Trophoblast cell (in vitro differentiated cells and primary cell): ENCODE measurements at places on chromosomes 7 and 10.

- DNase-seq = no peak
These were observed 4.7 kb downstream of the TMEM236 start for GRCh38 chr10:17756557-17757217.

GRCh38 chr7:25244254-25245033 is 16.2 kb upstream of the NPVF start:
- no peak for DNase-seq

- no peak for DNase-seq
These were observed 13.4 kb downstream of the SLC18A2 start for GRCh38 chr10:117254338-117254737.

DNA sequence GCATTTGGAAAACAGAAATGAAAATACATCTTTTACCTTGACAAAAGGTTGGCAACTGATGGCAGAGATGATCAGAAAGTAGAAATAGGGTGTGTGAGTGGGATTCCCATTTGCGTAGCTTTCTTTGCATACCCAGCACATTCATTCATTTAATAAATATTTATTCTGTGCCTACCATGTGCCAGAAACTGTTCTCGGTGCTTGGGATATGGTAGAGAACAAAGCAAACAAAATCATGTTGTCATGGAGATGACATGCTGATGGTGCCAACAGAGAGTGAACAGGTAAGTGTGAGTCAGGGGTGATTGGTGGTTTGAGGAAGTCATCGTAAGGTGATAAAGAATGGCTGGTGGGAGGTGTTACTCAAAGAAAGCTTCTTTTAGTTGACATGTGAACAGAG is 45.4 kb downstream of the CACNB2 start:
- DNase-seq = no peak

- no peak for DNase-seq
These were observed 9.1 kb downstream of the RPA3 start for GRCh38 chr7:7709291-7709690.

GRCh38 chr10:80520661-80521470 is 16.8 kb upstream of the SH2D4B start:
- no peak for DNase-seq

DNA sequence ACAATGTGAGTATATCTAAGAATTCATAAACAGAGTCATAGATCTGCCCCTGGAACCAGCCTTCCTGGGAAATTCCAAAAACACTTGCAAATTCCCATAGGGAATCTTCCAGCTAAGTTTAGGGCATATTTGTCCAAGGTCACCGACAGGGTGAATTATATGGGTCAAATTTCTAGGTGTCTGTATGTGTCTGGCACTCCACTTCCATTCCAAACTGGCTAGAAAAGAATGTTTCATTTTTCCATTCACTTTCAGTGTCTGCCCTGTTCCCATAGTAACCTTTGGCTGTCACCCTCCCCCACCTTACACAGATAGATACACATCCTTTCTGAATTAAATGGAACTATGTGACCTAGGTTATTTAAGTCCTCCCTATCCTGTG is 230.9 kb downstream of the CREB5 start:
- no peak for DNase-seq

- DNase-seq = no peak
These were observed 13.8 kb downstream of the TCF7L2 start for GRCh38 chr10:112963835-112964234.

DNA sequence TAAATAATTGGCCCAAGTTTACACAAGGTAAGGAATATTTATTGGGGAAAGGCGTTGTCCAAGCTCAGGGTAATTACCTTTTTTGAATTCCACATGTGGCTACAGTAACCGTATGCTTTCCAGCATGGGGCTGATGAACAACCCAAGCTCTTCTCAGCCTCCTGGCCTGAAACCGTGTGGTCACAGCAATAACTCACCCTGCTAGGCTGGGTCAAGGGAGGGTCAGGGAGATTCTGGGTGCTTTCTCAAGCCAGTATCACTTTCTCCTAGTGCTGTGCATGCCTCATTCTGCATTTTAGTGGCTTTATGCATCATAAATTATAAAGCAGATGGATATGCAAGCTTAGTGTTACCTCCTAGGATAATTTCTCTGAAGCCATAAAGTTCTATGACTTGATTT is 273.9 kb downstream of the PAXIP1 start:
- DNase-seq = no peak

- no peak for DNase-seq
These were observed 19.7 kb downstream of the TRUB1 start for GRCh38 chr10:114957673-114958072.

GRCh38 chr7:11716185-11716584 is 115.8 kb downstream of the THSD7A start:
- DNase-seq = no peak

GRCh38 chr7:128422842-128423241 is 13.1 kb upstream of the IMPDH1 start:
- DNase-seq = no peak

GRCh38 chr7:141128931-141129330 is 55.1 kb downstream of the TMEM178B start:
- DNase-seq = no peak

DNA sequence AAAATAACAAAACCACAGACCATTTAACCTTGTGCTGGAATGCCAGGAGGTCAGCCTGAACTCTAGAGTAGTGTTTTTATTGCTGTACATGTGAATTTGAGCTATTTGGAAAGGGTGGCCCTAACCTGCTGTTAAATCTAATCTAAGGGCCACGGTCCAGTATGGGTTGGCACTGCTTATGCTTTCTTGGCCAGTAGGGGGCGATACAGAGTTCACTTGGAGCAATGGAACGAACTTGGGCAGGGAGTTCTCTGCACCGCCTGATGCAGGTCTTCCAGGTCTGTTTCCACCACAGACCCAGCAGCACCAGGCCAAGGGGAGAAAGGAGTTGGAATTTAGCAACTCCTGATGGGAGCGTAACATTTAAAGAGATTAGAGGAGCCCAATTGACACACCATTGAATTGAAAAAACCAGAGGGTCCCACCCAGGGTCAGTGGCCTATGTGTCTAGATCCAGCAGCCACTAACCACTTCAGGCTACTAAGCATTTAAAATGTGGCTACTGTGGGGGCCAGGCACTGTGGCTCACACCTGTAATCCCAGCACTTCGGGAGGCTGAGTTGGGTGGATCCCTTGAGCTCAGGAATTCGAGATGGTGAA is 75.7 kb upstream of the EFCAB10 start:
- DNase-seq = peak; percentile 78

DNA sequence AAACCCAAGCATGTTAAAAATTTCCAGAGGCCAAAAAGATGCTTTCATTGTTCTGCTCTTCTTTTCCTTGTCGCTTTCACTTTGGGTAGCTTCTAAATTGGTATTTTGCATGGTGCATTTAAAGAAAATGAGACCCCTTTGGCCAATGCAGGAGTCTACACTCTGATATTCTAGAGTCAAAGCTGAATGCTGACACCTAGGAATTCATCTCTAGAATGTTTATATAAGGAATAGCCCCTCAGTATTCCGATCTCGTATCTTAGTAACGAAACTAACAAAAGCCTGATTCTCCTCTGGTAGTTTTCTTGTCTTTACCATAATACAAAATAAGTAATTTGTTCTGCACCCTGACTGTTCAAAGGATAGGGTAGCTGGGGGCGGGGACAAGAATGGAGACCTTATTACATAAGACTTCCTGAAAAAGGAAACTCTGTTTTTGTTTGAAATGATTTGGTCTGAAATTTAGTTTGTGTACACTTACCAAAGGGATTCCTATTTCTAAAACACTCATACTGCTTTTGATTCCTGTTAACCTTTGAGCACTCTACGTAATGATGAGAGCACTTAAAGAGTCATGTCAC is 17.1 kb downstream of the IKZF1 start:
- no peak for DNase-seq

DNA sequence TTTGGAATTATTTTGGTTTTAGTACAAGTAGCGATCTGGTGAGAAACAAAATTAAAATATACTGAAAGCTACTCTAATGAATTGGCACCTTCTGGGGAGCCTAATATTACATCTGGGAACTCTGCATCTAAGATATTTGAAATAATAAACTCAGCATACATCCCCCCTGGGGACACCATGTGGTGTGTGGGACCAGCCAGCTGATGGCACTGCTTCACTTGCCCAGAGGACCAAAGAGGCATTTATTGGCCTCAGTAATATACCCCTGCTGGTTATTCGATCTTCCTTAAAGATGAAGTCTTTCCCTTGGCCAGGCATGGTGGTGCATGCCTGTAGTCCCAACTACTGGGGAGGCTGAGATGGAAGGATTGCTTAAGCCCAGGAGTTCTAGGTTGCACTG is 195.1 kb upstream of the AUTS2 start:
- no peak for DNase-seq

DNA sequence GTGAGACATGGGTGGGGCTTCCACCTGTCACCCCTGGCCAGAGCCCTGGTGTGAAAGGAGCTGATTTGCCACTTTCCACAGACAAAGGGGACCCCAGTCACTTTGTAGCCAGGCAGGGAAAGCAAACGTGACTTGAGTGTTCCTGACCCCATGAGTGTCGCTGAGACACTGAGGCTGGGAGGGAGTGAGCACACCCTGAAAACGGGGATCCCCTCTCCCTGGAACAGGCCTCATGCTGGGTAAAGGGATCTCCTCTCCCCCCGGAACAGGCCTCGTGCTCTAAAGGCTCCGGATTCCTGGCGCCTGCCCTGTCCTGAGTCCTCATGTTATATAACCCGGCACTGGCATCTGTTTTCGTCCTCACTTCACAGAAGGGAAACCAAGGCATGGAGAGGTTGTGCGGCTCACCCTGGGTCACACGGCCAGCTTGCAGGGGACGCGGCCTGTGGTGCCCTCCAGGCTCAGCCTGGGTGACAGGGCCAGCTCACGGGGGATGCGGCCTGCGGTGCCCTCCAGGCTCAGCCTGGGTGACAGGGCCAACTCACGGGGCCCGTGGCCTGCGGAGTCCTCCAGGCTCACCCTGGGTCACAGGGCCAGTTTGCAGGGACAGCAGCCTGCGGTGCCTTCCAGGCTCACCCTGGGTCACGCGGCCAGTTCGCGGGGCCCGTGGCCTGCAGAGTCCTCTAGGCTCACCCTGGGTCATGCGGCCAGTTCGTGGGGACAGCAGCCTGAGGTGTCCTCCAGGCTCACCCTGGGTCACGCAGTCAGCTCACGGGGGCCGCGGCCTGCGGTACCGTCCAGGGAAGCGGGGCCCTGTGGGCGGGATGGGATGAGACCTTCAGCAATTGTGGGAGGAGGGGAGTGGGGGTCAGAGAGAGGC is 104.7 kb downstream of the PDGFA start:
- DNase-seq = no peak

- DNase-seq = no peak
These were observed 122.0 kb upstream of the UNC5B start for GRCh38 chr10:71090330-71090729.

GRCh38 chr7:28414453-28414852 is 2.1 kb downstream of the CREB5 start:
- DNase-seq = no peak

- no peak for DNase-seq
These were observed 128.3 kb upstream of the MKI67 start for GRCh38 chr10:128254476-128254875.

DNA sequence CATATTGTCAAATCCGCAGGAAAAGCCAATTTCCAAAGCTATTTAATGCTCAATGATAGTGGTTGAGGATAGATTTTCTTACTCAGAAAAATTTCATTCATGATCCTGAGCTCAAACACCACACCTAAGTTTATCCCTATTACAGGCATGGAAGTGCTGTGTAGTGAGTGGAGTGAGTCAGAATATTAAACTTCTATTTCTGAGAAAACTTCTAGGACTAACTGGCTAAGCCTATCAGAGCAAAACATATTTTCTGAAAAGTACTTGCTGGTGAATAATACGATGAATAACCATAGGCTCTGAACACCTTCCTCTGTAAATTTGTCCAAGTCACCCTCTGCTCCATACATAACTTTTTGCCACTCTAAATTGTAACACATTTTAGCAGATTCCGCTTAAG is 221.5 kb downstream of the SUGCT start:
- no peak for DNase-seq

DNA sequence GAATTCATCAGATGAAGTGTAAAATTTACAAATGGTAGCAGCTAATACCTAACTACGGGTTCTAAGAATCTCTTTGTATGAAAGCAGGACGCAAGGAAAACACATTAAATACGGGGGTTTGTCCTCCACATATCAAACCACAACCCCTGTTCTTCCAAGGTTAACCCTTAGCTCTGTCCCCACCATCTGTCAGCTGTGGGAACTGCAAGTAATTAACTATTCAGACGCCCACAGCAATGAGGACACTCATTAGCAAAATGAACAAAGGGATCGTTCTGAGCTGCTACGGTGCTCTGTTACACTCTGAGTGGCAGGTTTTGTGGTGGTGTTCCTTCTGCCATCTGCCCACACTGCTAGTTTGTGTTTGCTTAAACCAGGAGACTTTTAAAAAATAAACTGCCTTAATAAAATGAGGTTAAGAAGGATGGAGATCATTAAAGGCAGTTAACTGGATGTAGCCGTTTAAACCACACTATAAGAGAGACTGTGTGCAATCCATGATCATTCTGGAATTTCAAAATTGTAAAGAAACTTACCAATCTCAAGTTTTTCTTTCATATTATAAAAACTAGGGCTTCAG is 51.4 kb downstream of the C10orf67 start:
- no peak for DNase-seq

DNA sequence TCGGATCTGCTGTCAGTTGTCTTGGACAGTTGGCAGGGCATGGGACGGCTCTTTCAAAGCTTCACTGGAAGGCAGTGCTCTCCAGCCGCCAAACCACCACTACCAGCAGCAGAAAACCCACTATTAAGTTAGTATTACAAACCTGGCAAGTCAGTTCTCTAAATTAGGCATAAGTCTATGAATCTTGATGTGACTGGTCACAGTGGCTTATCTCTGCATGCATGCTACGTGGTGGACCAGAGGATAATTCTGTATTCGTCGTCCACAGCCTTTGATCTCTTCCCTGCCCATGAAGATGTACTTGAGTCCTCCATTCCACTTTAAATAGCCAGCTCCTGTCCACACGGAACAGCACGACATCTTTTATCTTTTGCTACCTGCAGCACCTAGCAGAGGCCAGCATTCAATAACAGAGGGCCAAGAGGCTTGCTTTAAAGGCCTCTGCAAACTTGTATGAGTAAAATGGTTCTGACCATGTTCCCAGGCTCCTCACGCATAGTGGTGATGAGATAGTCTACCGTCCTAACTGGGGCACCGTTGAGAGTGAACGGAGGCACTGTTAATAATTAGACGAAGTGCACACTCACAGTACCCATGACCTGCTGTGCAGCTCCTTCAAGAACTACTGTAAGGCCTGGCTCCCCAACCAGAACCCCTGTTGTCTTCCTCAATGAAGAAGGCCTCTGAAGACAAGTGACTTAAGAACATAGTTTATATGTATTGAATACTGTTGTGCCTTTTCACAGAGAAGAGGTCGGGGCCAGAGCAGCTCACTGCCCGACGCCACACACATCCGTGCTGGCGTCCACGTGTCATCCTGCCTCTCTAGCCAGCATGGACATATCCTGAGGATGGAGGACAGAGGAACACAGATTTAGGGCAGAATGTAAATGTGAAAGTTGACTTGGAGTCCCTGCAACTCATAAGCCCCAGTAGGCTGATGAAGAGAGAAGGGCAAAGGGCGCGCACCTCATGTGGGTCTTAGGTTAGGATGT is 1.0 kb downstream of the GPR146 start:
- DNase-seq = no peak
